ENCODE measurements at places on chromosomes 4 and X.

DNA sequence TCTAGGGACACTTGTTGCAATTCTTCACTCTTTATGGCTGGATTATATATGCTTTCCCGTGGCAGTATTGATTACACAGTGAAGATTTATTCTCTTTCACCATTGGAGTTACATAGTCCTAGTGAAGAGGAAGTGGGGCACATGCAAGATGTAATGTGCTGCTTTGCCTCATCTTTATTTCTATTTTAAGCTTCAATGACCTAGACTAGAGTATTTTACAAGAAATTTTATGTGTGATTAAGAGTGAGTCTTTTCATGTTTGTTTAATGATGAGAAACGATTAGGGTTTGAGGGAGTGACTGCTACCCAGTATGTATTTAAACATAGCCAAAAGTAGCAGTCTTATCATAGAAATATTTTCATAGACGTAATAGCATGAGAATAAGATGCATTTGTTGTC lies 30.8 kb downstream of the DIAPH2 start:
- no peak for DNase-seq

- no peak for DNase-seq
These were observed 32.9 kb downstream of the CPEB2 start for GRCh38 chr4:15035159-15035558.

DNA sequence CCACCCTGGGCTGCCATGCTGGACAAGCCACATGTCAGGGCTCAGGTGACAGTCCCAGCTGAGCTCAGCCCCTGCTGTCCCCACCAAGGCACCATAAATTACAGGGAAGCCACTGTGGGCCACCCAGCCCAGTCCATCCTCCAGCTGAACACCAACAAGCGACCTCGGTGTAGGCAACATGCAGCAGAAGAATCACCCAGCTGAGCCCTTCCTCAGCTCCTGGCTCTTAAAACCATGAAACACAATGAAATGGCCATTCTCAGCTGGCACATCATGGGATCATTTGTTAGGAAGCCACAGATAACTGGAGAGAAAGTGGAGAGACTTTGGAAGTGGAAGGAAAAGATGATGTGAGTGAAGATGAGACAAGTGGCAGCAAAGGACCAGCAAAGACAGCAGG lies 23.3 kb upstream of the MAN2B2 start:
- no peak for DNase-seq

- no peak for DNase-seq
These were observed 7.4 kb downstream of the ACOX3 start for GRCh38 chr4:8433136-8433535.

- DNase-seq = no peak
These were observed 32.0 kb upstream of the STS start for GRCh38 chrX:7115557-7115956.

DNA sequence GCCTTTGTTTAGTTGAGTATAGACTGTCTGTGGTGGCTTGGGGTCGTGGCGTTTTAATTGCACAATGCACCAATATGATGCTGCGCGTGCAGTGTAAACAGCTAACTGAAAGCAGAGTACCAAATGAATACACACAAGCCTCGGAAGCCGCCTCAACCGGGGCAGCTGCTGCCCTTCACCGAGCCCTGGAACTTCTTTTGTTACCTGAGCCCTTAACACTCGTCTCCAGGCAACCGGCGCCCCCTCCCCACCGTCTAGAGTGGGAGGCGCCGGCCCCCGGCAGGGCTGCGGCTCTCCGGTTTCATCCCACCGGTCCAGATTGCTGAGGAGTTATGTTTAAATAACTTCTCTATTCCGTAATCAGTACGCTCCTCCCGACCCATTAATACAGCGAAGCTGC lies 173.2 kb upstream of the TBL1X start:
- DNase-seq = no peak

DNA sequence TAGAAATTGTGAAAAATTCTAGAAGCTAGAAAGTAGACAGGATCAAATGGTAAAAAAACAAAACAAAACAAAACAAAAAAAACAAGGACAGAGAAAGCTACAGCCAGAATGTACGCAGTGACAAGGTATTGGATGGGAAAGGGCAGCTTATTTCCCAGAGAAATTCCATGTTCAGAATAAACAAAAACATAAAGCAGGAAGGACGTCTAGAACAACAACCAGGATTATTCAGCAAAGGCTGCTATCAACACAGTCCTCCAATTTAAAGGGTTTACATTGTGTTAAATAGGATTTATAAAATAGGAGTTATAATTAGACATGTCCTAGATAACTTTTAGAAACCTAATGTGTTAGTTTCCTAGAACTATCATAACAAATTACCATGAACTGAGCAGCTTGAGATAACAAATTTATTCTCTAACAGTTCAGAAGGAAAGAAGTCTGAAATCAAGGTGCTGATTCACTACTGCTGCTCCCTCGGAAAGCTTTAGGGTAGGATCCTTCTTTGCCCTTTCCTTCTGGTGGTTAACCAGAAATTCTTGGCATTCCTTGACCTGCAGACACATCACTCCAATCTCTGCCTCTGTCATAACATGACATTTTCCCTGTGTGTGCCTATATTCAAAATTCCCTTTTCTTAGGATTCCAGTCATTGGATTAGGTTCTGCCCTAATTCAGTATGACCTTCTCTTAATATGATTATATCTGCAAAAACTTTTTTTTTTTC lies 175.6 kb downstream of the SNCA start:
- DNase-seq = no peak

DNA sequence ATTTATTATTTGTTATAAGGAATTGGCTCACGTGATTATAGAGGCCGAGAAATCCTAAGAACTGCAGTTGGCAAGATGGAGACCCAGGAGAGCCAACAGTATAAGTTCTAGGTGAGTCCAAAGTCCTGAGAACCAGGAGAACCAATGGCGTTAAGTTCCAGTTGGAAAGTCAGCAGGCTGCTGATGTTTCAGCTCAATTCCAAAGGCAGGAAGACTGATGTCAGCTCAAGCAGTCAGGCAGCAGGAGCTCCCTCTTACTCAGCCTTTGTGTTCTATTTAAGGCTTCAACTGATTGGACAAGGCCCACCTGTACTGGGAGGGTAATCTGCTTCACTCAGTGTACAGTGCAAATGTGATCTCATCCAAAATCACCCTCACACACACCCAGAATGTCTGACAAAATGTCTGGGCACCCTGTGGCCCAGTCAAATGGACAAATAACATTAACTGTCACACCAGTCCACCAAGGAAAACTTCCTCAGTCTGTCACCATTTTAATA lies 30.8 kb upstream of the TBL1X start:
- no peak for DNase-seq

GRCh38 chr4:76950052-76950955 lies 752 bp downstream of the SEPTIN11 start:
- DNase-seq = peak; percentile 71

- no peak for DNase-seq
These were observed at the start of gene IL1RAPL1 for GRCh38 chrX:28586981-28587551. IL1RAPL1 (plus strand) TSS chrX:28587446.

DNA sequence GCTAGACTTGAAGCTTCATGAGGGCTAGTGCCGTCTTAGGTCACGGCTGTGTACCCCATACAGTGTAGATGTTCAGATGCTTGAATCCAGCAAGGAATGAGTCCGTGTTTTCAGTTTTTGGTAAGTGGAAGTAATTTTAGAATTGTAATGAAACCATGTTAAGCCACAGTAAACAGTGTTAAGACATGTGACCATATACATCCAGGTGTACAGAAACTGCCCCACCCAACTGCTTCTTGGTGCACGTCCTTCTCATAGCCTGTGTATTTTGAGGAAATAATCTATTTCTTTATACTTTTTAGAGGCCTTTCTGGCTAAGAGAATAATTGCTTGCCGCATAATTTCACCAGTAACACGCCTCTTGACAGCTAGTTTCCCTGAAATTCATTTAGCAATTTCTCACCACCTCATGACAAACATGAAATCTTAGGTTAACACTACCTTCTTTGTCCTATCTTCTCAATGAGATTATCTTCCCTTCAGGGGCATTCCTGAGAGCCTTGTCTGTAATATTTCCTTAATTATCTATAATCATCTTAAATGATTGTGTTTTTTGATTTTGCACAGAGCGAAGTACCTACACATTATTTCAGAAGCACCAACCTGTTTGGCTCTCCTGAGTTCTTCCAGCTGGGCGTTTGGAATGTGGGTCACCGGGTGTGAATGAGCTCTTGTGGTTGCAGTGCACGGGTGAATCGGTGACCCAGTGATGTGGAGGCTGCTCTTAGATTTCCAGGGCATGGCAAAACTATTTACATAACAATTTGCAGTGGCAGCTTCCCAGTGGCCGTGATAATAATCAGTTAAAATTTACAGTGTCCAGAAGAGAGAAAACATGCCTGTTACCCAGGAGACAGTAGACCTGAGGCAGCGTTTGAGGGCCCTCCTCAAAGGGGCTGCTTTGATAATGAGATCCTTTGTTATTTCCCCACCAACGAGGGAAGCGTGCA lies 50.2 kb upstream of the TADA2B start:
- DNase-seq = no peak

DNA sequence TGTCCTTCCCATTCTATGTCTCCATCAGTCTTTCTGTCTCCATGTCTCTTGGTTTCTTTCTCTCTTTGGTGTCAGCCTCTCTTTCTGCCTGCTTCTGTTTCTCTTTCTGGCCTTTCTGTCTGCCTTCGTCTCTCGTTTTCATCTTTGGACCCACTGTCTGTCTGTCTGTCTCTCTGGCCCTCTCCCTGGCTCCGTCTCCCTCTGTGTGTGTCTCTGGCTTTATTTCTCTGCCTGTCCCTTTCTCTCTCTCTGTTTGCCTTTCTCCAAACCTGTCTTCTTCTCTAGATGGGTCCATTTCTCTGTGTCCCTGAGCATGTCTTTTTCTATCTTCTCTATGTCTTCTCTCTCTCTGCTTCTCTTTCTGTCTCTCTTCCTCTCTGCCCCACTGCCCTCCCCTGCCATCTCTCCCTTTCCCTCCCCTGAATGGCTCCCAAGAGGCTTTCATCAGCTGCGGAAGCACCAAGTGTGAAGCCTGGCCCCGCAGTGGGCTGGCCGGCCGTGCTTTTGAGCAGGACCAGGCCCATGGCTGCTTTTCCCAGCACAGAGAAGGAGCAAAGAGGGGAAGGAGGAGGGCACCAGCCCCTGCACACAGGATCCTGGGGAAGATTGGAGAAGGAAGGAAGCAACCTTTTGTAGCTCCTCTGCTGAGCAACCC lies 57.4 kb downstream of the PJA1 start:
- DNase-seq = no peak

DNA sequence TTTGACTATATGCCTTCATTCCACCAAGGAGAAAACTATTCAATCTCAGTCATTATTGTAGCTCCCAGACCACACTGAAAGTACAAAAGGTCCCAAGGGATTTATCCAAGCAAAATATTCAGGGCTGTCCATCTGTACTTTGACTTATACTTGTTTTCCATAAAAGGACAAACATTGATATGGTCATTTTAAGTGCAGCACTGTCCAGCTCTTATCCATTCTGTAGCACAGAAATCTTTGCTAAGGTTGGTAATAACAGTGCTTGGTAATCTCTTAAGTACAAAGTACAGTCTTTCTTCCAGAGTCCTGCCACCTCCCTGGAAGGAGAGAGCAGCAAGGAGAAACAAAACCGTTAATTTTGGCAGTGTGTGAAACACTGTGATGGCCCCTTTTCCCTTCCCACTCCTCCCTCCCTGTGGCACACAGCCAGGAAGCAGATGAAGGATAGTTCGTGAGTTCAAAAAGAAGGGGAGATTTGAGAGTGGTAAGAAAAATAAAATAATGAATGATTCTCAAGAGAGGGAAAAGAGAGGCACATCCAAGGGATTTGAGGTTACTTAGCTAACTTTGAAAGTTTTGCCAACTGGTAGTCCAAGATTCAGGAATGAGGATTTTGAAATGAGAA lies 6.8 kb upstream of the CXCL2 start:
- no peak for DNase-seq

GRCh38 chrX:139738581-139738980 lies 30.6 kb upstream of the MCF2 start:
- no peak for DNase-seq

DNA sequence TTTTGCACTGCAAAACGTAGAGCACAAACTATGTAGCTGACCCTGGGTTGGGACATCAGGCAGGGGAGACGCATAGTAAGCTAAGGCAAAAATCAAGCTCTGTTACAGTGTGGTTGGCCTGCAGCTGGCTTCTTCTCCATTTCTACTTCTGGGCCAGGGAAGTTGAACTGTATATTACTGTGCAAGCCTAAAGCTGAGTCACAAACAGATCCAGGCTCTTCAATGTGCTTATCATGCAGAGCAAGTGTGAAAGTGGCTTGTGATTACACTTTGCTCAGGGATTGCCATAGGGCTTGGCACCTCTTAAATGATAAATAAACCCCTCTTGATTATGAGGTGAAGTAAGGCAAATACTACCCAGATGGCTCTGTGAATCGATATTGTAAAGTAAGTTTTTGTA lies 40.5 kb downstream of the CLDN34 start:
- no peak for DNase-seq

GRCh38 chr4:187908079-187908561 lies 87.5 kb upstream of the ZFP42 start:
- DNase-seq = no peak

DNA sequence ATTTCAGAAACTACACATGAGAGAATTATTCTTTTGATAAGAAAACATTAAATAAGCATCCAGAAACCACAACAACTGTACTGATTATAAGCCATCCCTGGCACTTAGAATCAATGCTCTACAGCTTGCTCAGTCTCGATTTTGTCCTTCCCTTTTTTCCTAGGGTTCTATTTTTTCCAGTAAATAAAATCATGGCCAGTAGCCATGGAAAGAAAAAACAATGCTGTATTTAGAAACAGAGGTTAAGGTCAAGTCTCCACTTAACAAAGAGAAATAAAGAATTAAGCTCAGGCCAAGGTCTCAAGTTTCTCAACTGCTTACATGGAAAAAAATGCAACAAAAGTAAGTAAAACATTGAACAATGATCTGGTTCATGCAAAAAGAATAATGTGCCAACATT lies 38.7 kb upstream of the GRID2 start:
- no peak for DNase-seq

DNA sequence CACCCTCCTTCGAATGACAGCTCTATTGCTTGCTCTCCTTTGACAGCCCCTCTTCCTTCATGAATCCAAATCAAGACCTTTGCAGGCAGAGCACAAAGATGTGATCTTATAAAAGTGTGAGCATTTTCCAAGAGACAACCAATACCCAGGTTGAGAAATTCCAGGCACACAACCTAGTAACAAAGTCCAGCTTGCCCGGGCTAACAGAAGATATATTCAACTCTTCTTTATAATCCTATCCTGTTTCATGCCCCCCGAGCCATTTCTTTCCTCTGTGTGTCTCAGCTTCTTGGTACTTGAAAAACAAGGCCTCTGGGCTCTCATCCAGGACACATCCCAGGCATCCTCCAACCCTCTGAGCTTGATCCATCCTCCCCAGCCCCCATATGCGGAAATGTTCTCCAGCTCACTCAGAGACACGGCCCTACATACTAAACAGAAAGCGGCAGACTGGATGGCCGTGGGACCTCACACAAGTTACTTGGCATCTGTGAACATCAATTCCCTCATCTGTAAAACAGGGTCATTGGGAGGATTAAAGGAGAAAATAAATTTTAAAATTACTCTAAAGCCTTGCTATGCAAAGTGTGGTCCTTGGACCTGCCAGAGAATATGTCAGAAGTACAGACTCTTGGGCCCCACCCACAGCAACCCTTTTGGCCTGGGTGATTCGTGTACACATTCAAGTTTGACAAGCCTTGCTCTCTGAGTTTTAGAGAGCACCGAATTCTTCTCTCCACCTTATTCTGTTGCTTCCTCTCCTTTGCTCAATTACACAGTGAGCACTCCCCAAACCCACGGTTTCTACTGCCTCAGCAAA lies 627.0 kb downstream of the BCOR start:
- no peak for DNase-seq

- DNase-seq = no peak
These were observed 518.8 kb upstream of the FTHL17 start for GRCh38 chrX:31590581-31591114.

All from activated CD4-positive, alpha-beta T cell treated with anti-CD3 and anti-CD28 coated beads, Interleukin-2, amount 50 U/mL, for 48 hours (primary cell).